Glutamatergic neuron (in vitro differentiated cells): ENCODE measurements at places on chromosomes 3 and 15. TPM values are rescaled to one million over a fixed set of nuclear protein-coding genes. Genes with fewer than 3 reads are reported as not detected.
A peak's percentile ranks its signal among the peaks of the same experiment; 100 is the strongest.

- peaks cover 3% of the 10 kb centered on the region for H3K4me1 ChIP-seq
- no peak for DNase-seq
- no peaks in the 10 kb centered on the region for H3K36me3 ChIP-seq
- H3K27ac ChIP-seq = no peak overlapping the region
- peaks cover 2% of the 10 kb centered on the region for H3K27me3 ChIP-seq
- no peak overlapping the region for H3K4me3 ChIP-seq
Observed at GRCh38 chr15:62153228-62153627, 11.9 kb downstream of the C2CD4B start.

DNA sequence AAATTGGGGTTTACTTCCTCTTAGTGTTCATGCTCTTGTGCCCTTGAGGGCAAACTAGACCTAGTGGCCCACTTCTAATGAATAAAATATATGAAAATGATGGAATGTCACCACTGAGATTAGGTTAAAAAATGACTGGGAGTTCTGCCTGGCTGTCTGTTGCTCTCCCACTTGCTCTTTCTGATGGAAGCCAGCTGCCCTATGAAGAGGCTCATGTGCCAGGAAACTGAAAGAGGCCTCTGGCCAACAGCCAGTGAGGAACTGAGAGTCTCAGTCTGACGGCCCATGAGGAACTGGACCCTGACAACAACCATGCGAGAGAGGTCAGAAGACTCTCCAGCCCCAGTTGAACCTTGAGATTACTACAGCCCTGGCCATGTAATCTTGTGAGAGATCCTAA, 107.1 kb upstream of the FHIT start:
- no peak overlapping the region for H3K27ac ChIP-seq
- DNase-seq = no peak
- no peak overlapping the region for H3K4me3 ChIP-seq
- peaks cover 3% of the 10 kb centered on the region for H3K36me3 ChIP-seq

DNA sequence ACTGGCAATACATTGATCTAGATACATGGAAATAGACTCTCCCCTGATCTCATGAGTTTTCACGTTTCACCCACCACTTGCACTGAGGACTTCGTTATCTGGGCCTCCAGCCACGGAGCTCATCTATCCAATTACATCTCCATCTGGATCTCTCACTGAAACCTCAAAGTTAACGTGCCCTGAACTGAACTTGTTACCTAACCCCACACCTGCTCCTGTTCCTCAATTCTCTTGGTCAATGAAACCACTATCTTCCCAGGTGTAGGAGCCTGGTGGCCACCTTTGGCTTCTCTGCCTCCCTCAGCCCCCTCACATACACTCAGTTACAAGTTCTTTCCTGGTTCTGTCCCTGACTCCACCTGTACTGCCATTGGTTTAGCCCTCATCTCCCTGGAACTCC, 9.7 kb downstream of the DGKG start:
- H3K36me3 ChIP-seq = peaks cover 7% of the 10 kb centered on the region
- no peak overlapping the region for H3K4me3 ChIP-seq
- DNase-seq = no peak
- no peaks in the 10 kb centered on the region for H3K27me3 ChIP-seq

GRCh38 chr3:157040456-157040855, 119.5 kb downstream of the CCNL1 start:
- H3K27me3 ChIP-seq = peaks cover 2% of the 10 kb centered on the region
- no peaks in the 10 kb centered on the region for H3K36me3 ChIP-seq
- DNase-seq = no peak

GRCh38 chr3:150739877-150740645, 22.9 kb downstream of the SIAH2 start:
- no peak for DNase-seq
- H3K4me1 ChIP-seq = peaks cover 3% of the 10 kb centered on the region
- H3K36me3 ChIP-seq = no peaks in the 10 kb centered on the region
- H3K4me3 ChIP-seq = no peak overlapping the region

DNA sequence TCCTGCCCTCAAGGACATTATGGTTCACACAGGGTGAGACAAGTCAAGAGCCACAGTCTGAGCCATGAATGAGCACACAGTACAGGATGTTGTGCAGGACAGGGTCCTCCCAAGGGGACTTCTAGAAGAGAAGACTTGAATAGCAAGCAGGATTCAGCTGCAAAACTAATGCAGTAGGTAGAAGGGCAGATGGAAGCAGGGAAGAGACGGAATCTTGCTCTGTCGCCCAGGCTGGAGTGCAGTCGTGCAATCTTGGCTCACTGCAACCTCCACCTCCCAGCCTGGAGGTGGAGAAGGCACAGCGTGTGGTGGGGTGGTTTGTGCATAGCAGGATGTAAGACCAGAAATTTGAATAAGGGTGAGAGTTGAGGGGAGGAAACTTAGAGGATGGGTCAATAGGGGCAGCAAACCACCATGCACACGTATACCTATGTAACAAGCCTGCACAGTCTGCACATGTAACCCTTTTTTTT, 8.0 kb downstream of the BCL2L10 start:
- H3K4me1 ChIP-seq = peaks cover 7% of the 10 kb centered on the region
- no peaks in the 10 kb centered on the region for H3K27me3 ChIP-seq
- no peaks in the 10 kb centered on the region for H3K36me3 ChIP-seq
- no peak for DNase-seq
- H3K4me3 ChIP-seq = no peak overlapping the region
- H3K27ac ChIP-seq = no peak overlapping the region

DNA sequence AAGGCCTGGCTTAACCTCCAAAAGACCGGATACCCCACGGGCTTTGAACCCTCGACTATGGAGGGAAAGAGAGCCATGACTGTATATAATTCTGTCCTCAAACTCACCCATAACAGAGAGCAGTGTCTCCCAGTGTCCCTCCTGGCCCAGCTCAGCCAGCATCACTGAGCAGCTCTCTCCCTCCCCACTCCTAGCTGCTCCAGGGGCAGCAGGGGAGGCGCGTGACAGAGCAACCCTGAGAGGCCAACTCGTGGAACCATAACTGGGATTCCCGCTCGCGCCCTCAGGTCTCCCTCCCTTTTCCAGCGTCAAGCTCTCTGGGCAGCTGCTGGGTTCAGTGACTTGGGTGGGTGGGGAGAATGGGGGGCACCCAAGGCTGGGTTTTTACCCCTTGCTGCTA, 561 bp upstream of the CPLX3 start:
- H3K27ac ChIP-seq = no peak overlapping the region
- DNase-seq = no peak
- peak overlapping the region; percentile 20 for H3K4me3 ChIP-seq

DNA sequence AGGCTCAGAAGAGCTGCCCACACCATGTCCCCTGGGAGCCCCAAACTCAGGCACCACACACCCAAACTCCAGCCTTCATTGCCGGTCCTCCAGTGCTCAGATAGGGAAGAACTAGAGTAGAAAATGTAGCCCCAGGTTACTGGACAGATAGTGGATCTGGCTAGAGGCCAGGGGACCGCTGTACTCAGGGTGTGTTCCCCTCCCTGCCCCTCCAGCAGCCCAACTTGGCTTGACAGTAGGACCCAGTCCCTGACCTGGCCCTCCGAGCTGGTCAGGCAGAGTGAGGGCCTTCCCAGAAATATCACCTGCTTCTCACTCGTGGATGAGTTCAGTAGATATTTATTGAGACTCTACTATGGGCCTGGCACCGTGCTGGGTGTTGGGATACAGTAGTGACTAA, 100.0 kb downstream of the CORO2B start:
- no peaks in the 10 kb centered on the region for H3K36me3 ChIP-seq
- peaks cover 14% of the 10 kb centered on the region for H3K4me1 ChIP-seq
- H3K27ac ChIP-seq = no peak overlapping the region
- H3K4me3 ChIP-seq = no peak overlapping the region
- DNase-seq = no peak
- peaks cover 6% of the 10 kb centered on the region for H3K27me3 ChIP-seq

DNA sequence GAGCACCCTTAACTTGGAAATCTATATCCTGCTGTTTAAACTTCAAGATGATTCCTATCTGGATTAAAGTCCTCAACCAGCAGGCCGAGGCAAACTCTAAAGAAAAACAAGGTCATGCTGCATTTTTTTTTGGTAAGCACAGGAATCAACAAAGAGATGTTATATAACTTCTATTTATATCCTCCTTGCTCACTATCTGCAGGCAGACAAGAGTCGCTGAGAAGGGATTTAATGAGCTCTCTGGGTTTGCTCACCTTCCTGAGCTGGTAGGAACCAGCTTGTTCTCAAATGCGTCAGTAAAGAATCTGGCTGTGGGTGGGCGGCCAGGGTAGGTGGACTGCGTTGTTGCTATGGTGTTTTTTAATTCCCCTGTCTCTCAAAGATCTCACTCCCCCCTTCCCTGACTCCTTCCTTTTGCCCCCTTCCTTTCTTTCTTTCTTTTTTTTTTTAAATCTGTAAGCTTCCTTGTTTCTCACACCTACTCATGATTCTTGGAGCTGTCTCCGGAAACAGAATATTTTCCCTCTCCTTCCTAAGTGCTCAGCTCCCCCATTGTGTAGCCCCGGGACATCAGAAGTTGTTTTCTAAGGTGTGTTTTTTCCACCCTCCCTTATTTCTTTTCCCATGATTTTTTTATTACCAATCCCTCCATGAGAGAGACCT, 228.8 kb upstream of the BHLHE40 start:
- peaks cover 4% of the 10 kb centered on the region for H3K4me1 ChIP-seq
- H3K4me3 ChIP-seq = no peak overlapping the region
- H3K27ac ChIP-seq = no peak overlapping the region
- H3K36me3 ChIP-seq = peaks cover 5% of the 10 kb centered on the region
- H3K27me3 ChIP-seq = no peaks in the 10 kb centered on the region

DNA sequence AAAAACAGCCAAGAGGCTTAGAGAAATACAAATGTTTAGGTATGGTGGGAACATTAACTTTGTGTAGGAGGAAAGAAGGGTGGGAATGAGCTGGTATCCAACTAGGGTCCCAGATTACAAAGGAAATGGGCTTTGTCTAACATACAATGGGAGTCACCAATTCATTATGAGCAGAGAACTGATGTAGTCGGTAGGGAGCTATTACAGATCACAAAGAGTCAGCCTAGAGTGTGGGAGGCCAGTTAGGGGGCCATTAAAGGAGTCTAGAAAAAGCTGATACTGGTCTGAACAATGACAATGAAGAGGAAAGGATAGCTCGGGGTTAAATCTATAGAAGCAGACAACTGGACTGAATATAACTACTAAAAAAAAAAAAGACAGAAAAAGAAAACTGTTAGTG, 15.5 kb downstream of the ANO10 start:
- no peak overlapping the region for H3K27ac ChIP-seq
- H3K4me1 ChIP-seq = no peaks in the 10 kb centered on the region
- H3K27me3 ChIP-seq = no peaks in the 10 kb centered on the region
- no peak overlapping the region for H3K4me3 ChIP-seq
- no peaks in the 10 kb centered on the region for H3K36me3 ChIP-seq
- DNase-seq = no peak

- H3K4me3 ChIP-seq = no peak overlapping the region
- H3K36me3 ChIP-seq = peaks cover 12% of the 10 kb centered on the region
- H3K27me3 ChIP-seq = peaks cover 2% of the 10 kb centered on the region
- H3K27ac ChIP-seq = no peak overlapping the region
- no peaks in the 10 kb centered on the region for H3K4me1 ChIP-seq
- DNase-seq = no peak
Observed at GRCh38 chr3:66582721-66583423, 82.0 kb upstream of the LRIG1 start.

DNA sequence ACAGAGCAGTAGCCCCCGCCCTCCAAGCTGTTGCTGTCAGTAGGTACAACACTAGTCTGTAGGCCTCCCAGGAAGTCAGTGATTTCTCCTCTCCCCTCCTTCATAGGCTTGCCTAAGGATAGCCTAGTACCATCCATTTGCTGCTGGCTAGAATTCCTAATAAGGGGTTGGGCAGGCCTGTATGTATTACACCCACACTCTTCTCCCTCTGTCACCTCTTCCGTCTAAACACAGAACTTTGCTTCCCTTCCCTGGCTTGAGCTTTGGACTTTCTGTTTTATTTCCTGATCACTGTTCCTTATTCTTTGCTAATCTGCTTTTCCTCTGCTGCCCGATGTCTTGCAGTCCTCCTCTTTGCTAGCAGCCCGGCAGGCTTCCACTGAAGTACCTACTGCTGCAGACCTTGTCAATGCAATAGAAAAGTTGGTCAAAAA, 93.4 kb upstream of the UMPS start:
- peaks cover 1% of the 10 kb centered on the region for H3K36me3 ChIP-seq
- H3K4me1 ChIP-seq = peaks cover 4% of the 10 kb centered on the region
- H3K27me3 ChIP-seq = peaks cover 5% of the 10 kb centered on the region
- DNase-seq = no peak
- no peak overlapping the region for H3K27ac ChIP-seq

The SLC28A1 gene
- total RNA-seq = 0.25 TPM

The FAM3D gene
- not detected for total RNA-seq

The CCK gene
- total RNA-seq = not detected
